ENCODE measurements at places on chromosomes 4 and X. TPM values are rescaled to one million over a fixed set of nuclear protein-coding genes. Genes with fewer than 3 reads are reported as not detected.

The SULT1B1 gene
- 0.80 TPM for total RNA-seq

The BEX5 gene
- total RNA-seq: 3.7 TPM

The GPR143 gene
- total RNA-seq: not detected

The GRPR gene
- total RNA-seq: not detected

The PI4K2B gene
- total RNA-seq: 43.2 TPM

The P2RY8 gene
- 12.5 TPM for total RNA-seq

The FBXO8 gene
- 17.4 TPM for total RNA-seq

- no peak for DNase-seq
Observed at GRCh38 chr4:183940864-183941263, 35.8 kb downstream of the STOX2 start.

DNA sequence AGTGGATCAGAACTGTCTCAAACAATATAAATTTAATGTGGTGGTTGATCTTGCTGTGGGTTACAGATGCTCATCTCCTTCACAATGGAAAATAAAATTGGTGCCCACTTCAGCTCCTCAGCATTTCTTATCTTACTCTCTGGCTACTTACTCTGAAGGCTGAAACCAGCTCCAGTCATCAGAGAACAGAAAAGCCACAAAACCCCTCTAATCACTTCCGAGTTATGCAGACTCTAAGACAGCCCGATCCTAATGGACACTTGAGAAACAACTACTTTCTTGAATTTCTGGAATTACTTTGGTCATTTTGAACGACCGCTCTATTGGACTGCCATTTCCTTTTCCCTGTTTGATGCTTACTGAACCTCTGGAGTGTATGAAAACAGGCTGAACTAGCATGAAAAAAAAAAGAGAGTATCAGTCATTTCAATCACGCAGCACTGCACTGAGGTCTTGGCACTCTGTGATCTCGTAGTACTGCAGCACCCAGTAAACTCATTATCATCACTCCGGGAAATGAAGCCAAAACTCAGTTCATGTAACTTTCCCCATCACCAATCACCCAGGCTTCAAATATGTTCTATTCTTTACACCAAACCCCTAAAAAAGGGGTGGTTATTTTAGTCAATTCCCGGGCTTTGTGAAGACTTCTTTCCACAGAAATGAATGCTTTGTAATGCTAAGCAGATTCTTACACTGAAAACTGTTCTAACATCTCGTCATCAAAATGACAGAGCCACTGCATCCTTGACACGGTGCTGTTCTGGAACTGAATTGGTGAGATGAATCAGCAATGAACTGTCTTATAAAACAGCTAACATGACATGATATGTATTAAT, 54.5 kb downstream of the TSPAN5 start:
- DNase-seq: no peak

DNA sequence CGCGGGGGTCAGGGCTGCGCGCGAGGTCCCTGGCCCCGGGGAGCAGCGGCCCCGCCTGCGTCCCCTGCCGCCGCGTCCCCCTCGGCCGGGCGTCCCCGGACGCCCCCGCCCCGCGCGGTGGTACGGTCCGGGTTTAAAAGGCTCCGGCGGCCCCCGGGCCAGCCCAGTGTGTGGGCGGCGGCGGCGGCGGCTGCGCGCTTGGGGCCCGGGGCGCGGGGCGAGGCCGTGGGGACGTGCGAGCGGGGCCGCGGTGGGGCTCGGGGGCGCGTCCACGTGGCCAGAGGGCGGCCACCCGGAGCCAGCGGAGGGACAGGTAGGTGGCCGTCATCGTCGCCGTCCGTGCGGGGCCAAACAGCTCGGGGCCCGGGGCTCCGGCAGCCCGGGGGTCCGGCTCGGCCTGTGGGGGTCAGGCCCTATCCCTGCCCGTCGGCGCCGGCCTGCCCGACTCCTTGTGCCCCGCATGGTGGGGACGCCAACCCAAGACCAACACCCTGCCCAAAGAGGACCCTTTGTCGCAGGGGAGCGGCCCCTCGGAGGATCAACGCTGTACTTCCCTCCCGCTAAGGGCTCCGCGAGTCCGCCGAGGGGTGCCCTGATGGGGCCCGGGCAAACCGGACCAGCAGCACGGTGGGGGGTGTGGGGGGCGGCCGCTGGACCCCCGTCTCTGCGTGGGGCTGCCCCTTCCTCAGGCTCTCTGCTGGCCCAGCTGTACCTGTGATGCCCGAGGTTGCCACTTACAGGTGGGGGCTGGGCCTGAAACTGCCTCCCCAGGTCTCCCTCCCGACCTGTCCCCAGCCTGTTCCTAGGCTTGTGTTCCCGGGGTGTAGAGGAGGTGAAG, at the start of gene PLXNA3:
PLXNA3 (plus strand) TSS at position 166 of the 838 bp plus-strand sequence. CDS start 1,903 bp downstream, outside the sequence.
- peak; percentile 76 for DNase-seq

DNA sequence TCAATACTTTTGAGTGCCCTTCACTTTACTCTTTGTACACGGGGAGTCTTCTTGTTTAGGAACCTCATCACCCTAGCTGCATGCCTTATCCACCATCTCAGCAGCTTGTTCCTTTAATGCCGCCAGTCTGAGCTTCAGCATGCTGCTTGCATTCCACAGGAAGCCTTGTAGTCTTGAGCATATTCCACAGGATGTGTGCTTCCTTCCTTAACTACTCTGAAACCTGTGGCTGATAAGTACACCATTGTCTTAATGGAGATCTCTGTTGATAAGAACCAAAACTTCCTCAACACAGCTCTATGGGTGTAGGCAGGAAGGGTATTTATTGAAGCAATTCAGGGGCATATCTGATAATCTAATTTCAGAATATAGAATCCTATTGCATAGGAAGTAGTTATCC, 24.4 kb upstream of the CCNI start:
- DNase-seq: no peak

- DNase-seq: no peak
Observed at GRCh38 chrX:37651921-37652452, 33.6 kb upstream of the XK start.

DNA sequence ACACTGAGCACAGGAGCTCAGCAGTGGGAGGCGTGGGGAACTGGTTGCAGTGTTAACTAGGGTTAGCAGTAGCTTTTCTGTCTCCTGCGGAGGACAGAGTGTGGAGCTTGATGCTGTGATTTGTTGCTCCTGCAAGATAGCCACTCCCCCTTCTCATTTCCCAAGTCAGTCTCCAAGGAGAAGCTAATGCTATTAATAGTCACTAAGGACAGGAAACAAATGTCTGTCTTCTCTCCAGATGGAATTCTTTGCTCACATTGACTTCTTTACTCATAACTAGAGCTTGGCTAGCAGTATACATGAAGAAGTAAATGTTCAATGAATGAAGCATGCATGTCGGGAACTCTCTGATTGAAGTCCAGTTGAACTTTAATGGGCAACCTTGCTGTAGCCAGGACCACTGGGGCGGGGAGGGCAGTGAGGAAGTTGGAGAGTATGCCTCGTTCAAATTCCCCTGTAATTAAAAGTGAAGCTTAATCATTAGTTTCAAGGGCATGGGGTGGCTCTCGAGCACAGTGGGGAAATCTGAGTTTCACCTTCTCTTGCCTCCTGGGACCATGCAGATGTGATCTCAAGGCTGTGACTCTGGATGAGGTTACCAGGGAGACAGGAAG, 156.6 kb upstream of the SCML1 start:
- no peak for DNase-seq

- no peak for DNase-seq
Observed at GRCh38 chr4:79851625-79852304, 221.3 kb downstream of the ANTXR2 start.

- no peak for DNase-seq
Observed at GRCh38 chr4:31360786-31361185, 640.6 kb downstream of the PCDH7 start.
